Stimulated activated CD4-positive, alpha-beta T cell treated with anti-CD3 and anti-CD28 coated beads, Interleukin-1b, Interleukin-23, amount 100 ng/mL, for 48 hours (primary cell): ENCODE measurements at places on chromosomes 2 and 18.
A peak's percentile ranks its signal among the peaks of the same experiment; 100 is the strongest.

DNA sequence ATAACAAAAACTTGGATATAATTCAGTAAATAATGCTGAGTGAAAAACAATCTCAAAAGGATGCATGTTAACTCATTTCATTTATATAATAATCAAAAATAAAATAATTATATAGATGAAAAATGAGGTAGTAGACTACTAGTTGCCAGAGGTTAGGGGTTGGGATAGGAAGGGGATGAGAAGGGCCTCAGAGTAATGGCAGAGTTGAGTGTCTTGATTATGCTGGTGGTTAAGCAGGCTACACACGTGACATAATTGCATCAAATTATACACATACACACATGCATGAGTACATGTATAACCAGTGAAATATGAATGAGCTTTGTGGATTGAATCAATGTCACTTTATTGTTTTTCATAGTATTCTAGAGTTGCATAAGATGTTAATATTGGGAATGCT, 201.0 kb downstream of the RIT2 start:
- DNase-seq: no peak

- DNase-seq: no peak
Observed at GRCh38 chr18:46265196-46266156, 161.3 kb downstream of the HAUS1 start.

DNA sequence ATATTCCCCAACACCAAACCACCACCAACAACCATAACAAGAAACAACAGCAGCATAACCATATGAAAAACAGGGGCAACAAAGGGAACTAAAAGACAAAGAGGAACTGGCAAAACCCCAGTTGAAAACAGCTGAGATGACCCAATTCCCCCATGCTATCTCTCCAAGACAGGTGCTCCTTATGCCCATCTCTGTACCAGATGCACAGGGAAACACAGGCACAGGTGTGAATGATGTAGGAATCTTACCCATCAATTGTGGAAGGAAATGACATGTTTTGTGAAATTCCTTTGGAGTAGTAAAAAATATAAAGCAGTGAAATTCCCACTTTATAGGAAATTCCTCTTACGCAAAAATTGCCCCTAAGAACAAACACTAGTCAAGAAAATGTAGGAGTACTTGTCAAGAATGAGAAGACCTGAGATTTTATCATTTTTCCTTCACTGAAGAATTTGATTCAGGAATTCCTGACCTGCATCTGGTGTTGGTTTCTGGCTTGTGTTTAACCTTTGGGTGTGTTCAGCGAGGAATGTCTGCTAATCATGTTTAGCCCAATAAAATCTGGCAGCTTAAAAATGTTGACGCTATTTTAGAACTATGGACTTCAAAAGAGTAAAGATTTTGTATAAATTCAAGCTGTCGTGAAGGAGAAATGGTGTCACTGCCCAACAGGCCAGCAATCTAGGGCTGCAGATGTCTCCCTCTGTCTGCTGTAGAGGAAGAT, 67.7 kb upstream of the ARHGAP28 start:
- DNase-seq: no peak

GRCh38 chr2:75157435-75157834, 41.9 kb downstream of the TACR1 start:
- DNase-seq: no peak

DNA sequence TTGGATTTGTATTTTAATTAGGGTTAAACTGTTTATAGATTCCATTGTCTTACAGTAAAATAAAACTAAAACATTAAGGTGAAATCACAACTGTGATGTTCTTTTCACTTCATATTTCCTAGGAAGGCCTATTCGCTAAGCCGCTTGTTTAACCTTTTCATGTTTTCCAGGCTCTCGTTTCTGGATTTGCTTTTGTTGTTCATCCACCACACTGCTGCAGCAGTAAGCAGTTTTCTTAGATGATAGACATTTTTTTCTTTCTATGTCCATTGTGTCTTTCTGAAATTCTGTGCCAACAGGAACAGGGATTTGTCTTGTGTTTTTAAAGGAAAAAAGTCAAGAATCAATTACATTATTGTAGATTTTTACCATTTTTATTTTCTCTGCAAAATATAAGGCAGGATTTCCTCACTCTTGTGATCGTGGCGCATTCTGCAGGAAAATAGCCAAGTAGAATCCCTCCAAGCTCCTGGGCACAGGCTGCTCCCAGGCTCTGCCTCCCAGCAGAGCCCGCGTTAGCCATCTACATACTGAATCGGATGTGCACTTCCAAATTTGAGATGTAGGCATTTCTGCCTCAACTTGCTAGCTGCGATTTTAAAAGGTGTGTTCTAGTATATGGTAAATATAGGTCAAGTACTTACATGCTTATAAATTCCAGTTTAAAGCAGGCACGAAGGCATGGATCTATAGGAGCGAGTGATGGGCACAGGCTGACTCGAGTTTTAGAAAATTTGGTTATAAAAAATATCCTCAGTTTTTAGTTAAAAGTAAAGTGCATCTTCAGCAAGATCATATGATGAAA, 10.2 kb downstream of the TSHZ1 start:
- no peak for DNase-seq

DNA sequence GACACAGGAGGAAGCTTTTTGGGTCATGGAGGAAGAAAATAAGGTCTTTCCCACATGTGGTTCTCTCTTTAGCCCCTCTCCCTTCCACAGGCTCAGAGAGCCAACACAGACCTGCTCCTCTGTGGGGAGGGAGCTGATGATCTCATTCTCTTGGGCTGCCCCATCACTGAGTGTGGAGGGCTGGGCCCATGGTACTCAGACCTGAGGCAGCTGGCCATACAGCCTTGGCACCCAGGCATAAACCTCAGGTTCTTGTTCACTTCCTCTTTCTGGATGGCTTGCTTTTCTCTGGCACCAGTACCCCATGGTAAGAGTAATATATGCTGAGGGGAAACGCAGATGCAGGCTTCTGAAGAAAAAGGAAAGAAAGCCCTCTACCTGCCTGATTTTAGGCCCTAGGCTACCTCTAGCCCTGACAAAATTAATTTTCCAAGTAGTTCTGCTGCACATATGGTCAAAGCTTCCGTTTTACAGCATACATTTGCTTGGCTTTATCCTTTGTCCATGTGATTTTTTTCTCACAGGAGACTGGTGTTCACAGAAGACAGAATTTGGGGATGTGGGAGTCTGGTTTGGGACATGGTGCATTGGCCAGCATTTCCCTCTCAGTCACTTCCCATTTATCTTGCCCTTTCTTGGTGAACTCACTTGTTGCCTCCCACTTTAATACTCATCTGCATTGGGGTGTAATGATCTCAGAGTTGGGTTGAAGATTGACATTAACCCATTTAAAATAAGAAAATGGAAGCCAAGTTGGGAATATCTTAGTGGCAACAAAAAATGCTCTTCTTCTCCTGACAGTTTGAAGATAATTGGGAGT, 11.1 kb downstream of the DHRS9 start:
- no peak for DNase-seq

- no peak for DNase-seq
Observed at GRCh38 chr18:46013484-46014189, 46.5 kb upstream of the EPG5 start.

GRCh38 chr2:192254444-192254843, 59.7 kb upstream of the TMEFF2 start:
- no peak for DNase-seq

DNA sequence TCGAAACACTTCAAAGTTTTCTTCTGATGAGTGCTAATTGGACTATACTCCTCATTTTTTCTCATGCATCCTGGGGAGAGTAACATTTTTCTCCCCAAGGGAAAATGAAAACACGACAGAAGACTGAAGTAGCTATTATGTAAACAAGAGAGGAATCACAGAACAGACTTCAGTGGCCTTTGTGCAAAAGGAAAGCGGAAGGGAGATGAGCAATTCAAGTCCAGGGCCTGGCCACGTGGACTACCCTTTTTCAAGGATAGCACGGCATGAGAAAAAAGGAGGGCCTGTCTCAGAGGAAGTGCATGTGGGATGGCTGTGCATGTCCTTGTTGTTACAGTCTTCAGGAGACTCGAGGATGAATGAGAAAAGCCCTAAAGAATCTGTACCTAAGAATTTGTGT, 43.8 kb upstream of the KCNE4 start:
- DNase-seq: no peak

DNA sequence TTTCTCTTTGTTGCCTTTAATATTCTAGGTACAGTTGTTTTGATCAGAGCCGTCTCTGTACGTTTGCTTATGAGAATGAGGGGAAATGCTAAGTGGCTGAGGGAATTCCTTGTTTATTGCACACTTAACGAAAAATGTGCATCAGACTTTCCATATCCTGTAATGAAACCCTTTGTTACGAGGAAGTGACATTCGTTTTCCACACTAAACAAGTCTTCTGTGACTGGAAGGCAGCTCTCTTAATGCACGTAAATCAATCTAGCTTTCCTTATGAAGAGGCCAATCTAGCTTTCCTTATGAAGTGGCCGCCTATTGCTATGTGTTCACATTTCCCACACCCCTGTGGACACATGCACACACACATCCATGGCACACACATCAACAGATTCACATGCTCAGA, 186.2 kb downstream of the SNTG2 start:
- DNase-seq: peak; percentile 20

DNA sequence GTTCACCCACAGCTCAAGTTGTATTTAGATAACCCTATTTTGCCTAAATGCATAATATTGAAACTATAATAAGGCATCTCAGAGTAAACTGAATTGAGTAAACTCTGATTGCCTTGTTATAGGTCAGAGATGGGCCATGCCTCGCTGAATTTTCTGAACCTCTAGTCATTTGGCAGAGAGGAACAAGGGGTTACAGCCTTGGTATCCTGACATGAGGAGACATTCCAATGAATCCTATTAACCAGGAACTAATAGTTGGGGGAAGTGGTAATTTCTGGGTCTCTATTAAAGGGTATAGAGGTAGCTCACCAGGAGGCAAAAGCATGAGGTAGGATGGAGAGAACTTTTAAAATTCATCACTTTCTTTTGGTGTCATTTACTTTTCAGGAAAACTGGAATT, 227.4 kb upstream of the CHST9 start:
- no peak for DNase-seq

DNA sequence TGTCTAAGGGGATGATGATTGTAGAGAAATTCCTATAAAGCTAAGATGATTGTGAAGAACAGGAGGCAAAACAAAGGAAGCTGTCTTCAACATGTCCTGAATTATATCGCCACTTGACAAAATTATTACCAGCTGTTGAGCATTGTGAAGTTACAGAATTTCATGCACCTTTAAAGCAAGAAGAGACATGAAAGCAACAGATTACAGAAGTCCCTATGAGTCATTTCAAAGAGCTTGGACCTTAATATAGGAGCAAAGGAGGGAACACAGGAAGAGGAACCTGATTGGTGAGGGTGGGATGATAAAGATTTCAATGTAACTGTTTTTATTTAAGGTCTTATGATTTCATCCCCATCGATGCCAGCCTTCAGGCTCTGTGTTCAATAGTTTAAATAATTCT, 526.9 kb upstream of the HNMT start:
- DNase-seq: no peak

DNA sequence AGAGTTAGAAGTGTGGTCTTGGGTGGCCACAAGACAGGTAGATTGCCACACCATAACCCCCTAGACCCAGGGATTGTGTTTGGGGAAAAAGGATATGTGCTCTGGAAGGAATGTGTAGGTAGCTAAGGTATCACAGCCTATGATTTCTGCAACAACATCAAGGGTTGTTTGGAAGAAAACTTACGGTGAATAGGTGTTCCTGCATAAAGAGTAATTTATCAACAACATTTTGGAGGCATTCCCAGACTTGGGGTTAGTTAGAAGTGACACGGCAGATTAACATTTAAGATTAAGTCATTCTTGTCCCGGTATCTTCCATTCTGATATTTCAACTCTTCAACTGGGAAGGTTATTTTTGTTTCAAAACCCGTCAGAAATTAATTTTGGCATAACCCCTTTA, 65.5 kb downstream of the SPP2 start:
- DNase-seq: no peak

GRCh38 chr18:11518788-11519685, 90.4 kb upstream of the SLC35G4 start:
- peak; percentile 56 for DNase-seq

- DNase-seq: no peak
Observed at GRCh38 chr2:70613521-70613920, 59.9 kb upstream of the TGFA start.

- no peak for DNase-seq
Observed at GRCh38 chr2:120346026-120346666, at the start of gene INHBB. Gene INHBB (plus strand): TSS chr2:120346136. CDS start chr2:120346189, 53 bp downstream.
